ENCODE measurements at places on chromosomes 6 and 20.
A peak's percentile ranks its signal among the peaks of the same experiment; 100 is the strongest.

GRCh38 chr6:108171291-108171917 is 5.6 kb downstream of the NR2E1 start:
- DNase-seq = no peak

GRCh38 chr20:54029176-54029575 is 41.2 kb downstream of the BCAS1 start:
- DNase-seq = no peak

GRCh38 chr20:37249304-37249703 is 12.3 kb downstream of the GHRH start:
- no peak for DNase-seq

- no peak for DNase-seq
Measured at GRCh38 chr6:169240591-169241390, 12.9 kb downstream of the THBS2 start.

DNA sequence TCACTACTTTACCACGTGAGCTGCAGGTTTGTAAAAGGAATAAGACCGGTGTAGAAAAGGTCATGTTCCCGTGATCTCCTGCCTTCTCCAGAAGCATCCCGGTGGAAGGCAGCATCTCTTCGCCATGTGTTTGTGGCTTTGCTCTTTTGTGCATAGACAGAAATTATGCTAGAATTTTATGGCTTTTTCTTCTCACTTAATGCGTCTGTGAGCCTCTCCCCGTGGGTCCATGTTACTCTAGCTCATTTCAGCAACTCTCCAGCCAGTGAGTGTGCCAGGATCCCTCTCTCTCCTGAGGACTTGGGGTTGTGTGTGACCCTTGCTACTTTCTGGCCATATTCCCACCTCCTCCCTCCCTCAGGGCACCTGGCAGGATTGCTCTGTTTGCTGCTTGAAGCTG is 289.5 kb downstream of the CDH4 start:
- DNase-seq = no peak

DNA sequence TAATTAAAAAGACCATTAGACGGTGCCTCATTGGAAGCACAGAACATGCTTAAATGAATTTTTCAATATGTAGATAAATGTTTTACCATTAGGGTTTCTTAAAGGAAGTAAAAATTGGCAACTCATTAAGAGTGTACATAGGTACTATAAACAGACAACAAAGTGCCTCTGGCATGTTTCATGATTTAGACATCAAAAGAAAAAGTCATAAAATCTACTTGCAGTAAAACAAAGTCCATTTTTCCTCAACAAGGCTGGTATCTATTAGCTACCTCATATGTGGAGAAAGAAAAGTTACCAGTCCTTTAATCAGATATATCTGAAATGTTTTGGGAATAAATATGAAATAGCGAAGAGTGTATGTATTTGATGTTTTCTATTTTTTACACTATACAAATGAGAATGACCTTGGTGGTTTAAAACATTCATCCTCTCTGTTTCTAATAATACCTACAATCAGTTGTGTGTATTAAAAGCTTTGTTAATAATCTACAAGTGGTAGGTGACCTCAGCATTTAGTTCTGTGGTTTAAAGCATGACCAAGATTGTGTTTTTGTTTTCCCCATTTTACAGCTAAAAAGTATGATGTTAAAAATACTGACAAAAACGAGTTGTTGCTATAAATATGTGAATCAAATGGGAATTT is 87.5 kb downstream of the HDGFL1 start:
- no peak for DNase-seq

GRCh38 chr20:16036331-16036730 is 536.9 kb downstream of the KIF16B start:
- no peak for DNase-seq

DNA sequence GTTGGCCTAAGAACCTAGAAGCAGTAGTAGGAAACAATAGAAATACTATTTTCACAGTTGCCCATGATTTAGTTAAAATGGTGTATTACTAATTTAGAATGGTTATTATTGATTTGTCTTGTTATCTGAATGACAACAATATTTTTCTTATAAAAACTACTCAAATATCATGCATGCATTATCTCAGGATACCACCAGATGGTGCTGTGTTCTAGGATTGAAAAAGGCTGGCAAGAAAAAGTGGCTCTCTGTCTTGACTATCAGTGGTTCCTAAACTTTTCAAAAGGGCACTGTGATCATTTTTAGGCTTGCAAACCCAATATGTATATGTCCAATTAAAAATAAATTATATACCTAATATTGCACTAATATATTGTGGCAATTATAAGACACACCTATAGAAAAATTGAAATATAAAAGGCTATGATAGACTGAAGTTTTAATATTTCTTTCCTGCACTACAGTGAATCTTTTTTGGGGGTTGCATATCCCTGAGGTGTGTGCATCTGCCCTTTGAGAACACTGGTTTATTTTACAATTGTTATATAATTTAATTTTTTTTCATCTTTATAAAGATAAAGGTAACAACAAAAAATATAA is 131.7 kb upstream of the MLIP start:
- DNase-seq = no peak

- no peak for DNase-seq
Measured at GRCh38 chr6:152748843-152749242, 1.8 kb upstream of the VIP start.

DNA sequence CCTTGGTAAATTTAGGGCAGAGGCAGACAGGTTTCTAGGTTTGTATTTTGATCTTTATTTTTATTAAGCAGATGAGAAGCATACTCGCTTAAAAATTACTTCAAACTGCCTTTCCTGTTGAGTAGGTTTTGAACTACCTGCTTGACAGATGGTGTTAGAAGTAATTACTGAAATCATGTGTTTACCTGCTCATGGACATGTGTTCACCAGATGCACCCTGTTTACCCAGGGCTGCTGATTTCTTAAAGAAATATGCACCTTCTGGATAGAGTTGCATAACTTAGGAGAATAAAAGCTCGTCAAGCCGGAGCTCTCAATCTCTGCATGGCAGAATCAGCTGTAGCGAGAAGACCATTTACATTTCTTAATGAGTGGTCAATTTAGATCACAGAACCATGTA is 165.1 kb downstream of the CDKAL1 start:
- no peak for DNase-seq

DNA sequence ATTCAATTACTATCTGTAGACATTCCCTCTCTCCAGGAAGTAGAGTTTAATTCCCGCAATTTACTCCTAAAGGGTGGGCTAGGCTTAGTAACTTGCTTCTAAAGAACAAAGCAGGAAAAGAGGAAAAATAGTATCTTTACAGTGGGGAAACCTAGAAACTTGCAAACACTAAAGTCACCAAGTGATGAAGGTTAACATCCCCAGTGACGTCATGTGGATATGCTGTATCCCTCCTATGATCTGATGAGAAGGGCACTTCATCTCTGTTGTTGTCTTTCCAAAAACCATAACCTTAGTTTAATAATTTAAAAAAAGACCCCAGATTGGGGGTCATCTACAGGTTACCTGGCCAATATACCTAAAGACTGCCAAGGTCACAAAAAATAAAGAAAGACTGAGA is 17.3 kb downstream of the SLC22A16 start:
- no peak for DNase-seq

- peak; percentile 14 for DNase-seq
Measured at GRCh38 chr6:144305985-144306384, 20.9 kb downstream of the UTRN start.

- DNase-seq = no peak
Measured at GRCh38 chr6:170504479-170504878, 48.6 kb downstream of the PSMB1 start.

GRCh38 chr6:163014736-163015135 is 287.0 kb downstream of the PACRG start:
- DNase-seq = no peak

DNA sequence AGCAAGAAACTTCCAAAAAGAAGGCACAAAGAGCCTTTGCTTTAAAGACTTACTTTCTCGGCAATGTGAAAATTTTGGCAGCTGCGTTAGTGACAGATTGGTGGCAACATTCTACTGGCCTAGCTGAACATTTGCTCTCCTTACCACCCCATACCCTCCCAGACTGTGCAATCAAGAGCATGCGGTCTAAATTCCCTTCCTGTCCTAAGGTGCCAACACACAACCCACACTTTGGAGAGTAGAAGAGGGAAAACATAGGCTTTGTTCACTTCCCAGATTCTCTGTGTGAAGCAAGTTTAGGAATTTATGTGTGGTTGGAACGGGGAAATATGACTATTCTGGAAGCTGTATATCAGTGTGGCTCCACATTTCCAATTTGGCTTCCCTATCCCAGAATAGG is 29.8 kb upstream of the NEDD9 start:
- DNase-seq = no peak

- no peak for DNase-seq
Measured at GRCh38 chr20:53950578-53950977, 119.8 kb downstream of the BCAS1 start.

- no peak for DNase-seq
Measured at GRCh38 chr6:135895231-135895911, 43.9 kb downstream of the PDE7B start.

GRCh38 chr20:45179166-45179565 is 4.5 kb downstream of the PI3 start:
- no peak for DNase-seq

DNA sequence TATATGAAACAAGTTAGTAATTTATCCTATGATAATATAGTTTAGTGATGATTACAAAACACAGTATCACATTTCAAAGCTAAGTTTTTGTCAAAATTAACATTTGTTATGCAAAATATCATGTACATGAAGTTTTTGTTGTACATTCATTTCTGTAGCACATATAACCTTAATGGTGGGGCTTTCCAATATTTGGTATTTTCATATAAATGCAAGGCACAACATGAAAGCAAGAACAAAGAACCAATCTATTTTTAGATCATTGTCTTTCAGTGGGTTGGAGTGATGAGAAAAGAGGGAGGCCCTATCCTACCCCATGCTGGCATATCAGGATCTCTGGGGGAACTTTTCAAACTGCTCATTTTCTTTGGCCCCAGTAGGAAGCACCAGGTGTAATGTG is 53.4 kb downstream of the FAM83B start:
- DNase-seq = no peak

DNA sequence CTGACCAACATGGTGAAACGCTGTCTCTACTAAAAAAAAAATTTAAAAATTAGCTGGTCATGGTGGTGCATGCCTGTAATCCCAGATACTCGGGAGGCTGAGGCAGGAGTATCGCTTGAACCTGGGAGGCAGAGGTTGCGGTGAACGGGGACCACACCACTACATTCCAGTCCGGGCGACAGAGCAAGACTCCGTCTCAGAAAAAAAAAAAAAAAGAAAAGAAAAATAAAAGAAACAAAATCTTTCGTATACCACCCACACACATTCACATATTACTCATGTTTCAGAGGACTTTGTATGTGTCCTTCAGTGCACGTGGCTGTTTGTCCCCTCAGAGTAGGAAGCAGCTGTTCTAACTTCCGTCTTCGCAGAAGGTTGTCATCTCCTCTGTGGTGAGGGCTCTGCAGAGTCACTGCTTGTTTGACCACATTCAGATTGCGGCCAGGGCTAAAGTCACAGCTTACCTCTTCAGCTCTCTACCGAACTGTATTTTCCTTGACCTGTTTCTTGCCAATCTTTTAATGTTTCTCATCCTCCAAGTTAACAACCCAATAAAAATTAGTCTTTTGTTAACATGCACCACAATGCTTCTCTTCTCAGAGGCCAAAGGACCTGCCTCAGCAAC is 36.6 kb upstream of the HIVEP1 start:
- no peak for DNase-seq

DNA sequence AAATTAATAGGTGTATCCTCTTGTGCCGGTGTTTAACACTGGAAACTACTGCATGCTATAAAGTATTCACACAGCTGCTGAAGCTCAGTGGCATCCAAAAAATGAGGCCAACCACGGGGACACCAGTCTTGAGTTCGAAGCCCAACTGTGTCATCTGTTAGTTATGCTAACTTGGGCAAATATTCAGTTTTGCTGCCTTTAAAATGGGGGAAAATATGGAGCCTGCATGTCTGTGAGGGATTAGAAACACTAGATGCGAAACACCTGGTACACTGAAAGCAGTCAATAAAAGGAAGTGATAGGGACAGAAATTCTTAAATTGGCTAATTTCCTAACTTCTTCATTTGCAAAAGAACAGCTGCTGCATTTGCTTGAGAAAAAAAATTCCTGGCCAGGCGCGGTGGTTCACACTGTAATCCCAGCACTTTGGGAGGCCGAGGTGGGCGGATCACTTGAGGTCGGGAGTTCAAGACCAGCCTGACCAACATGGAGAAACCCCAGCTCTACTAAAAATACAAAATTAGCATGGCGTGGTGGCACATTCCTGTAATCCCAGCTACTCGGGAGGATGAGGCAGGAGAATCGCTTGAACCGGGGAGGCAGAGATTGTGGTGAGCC is 36.6 kb upstream of the MLIP start:
- no peak for DNase-seq

GRCh38 chr20:43191946-43192863 is 2.5 kb upstream of the PTPRT start:
- DNase-seq = no peak

GRCh38 chr6:163841733-163842132 is 427.2 kb downstream of the QKI start:
- no peak for DNase-seq

- DNase-seq = no peak
Measured at GRCh38 chr6:135064586-135064985, 10.0 kb upstream of the HBS1L start.

DNA sequence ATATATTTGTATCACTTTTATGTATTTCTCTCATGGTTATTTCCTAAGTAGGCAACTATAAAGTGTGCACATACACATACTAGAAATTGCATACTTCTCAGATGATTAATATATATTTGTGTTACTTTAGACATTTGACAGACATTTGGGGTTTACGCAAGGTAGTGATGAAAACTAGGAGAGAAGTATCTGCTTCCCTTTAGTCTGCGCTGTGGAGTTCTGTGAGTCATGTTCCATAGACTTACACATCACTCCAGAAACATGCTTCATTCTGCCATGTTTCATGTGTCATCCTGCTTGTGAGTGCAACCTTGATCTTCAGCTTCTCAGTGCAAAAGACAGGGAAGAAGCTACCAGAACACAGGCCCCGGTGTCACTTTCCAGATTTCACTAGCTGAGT is 200.7 kb upstream of the BMP2 start:
- no peak for DNase-seq

GRCh38 chr6:905556-905955 is 212.6 kb upstream of the EXOC2 start:
- DNase-seq = no peak

DNA sequence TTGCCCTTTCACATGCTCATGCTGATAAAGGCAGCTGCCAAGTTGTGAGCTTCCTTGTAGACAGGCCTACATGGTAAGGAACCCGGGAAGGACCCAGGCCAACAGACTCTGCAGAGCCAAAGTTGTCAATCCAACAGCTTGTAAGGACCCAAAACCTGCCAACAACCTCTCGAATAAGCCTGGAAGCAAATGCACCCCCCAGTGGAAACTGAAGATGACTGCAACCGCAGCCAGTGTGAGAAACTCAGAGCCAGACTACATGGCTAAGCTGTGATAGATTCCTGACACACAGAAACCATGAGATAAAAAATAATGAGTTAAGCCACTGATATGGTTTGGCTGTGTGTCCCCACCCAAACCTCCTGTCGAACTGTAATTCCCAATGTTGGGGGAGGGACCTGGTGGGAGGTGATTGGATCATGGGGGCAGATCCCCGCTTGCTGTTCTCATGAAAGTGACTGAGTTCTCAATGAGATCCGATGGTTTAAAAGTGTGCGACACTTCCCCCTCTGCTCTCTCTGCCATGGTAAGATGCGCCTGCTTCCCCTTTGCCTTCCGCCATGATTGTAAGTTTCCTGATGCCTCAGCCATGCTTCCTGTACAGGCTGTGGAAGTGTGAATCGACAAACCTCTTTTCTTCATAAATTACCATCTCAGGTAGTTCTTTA is 18.8 kb upstream of the CLPSL2 start:
- DNase-seq = no peak
